ENCODE measurements at places on chromosomes 11 and 22. TPM values are rescaled to one million over a fixed set of nuclear protein-coding genes. Genes with fewer than 3 reads are reported as not detected.
A peak's percentile ranks its signal among the peaks of the same experiment; 100 is the strongest.

- H3K4me1 ChIP-seq, result peaks cover 21% of the 10 kb centered on the region
- H3K4me3 ChIP-seq, result no peak overlapping the region
- no peak for DNase-seq
- no peaks in the 10 kb centered on the region for H3K27me3 ChIP-seq
- H3K27ac ChIP-seq, result no peak overlapping the region
- no peaks in the 10 kb centered on the region for H3K36me3 ChIP-seq
Measured at GRCh38 chr11:93492464-93493251, 50.5 kb downstream of the SMCO4 start.

GRCh38 chr11:6405846-6406245 is 13.0 kb downstream of the APBB1 start:
- H3K36me3 ChIP-seq, result no peaks in the 10 kb centered on the region
- H3K27me3 ChIP-seq, result peaks cover 18% of the 10 kb centered on the region
- DNase-seq, result no peak
- no peak overlapping the region for H3K4me3 ChIP-seq
- H3K4me1 ChIP-seq, result no peaks in the 10 kb centered on the region
- H3K27ac ChIP-seq, result no peak overlapping the region

DNA sequence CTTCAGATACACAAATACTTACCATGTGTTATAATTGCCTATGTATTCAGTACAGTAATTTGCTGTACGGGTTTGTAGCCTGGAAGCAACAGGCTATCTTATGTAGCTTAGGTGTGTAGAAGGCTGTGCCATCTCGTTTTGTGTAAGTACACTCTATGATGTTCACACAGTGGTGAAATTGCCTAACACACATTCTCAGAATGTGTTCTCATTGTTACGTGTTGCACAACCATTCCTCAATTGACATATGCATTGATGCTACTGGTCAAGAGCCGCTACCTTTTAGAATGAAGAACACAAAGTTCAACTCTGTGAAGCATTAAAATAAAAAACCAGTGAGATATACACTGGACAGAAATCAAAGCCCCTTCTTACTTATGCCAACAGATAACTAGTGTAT is 26.7 kb downstream of the SVIP start:
- DNase-seq, result no peak
- H3K4me1 ChIP-seq, result peaks cover 8% of the 10 kb centered on the region
- H3K27ac ChIP-seq, result no peak overlapping the region
- no peaks in the 10 kb centered on the region for H3K27me3 ChIP-seq

GRCh38 chr11:44564670-44565210 is 723 bp upstream of the CD82 start:
- peak overlapping the region; percentile 69 for H3K27ac ChIP-seq
- peak; percentile 51 for DNase-seq
- H3K36me3 ChIP-seq, result peaks cover 24% of the 10 kb centered on the region
- peak overlapping the region; percentile 83 for H3K4me3 ChIP-seq
- no peaks in the 10 kb centered on the region for H3K27me3 ChIP-seq

DNA sequence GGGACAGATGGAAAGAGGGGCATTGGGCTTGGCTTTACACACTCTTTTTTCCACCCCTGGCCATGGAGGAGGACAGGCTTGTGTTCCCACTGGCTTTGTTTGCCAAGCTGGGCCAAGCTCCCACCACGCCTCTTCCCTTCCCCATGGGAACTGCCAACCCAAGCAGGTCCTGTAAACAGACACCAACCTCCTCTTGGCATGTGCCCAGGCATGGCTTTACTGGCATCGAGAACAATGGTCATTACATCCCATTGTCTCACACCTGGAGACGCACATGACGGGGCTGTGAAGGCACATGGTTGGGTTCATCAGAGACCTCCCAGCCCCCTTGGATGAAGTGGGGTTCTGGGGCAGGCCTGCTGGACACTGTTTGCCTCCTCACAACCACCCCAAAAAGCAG is 11.7 kb downstream of the SEC14L3 start:
- peak; percentile 20 for DNase-seq
- peaks cover 66% of the 10 kb centered on the region for H3K27me3 ChIP-seq
- H3K36me3 ChIP-seq, result no peaks in the 10 kb centered on the region
- H3K4me1 ChIP-seq, result no peaks in the 10 kb centered on the region

GRCh38 chr11:5257296-5257695 is 2.7 kb upstream of the HBG2 start:
- peaks cover 12% of the 10 kb centered on the region for H3K27me3 ChIP-seq
- H3K27ac ChIP-seq, result no peak overlapping the region
- no peak overlapping the region for H3K4me3 ChIP-seq
- no peak for DNase-seq

DNA sequence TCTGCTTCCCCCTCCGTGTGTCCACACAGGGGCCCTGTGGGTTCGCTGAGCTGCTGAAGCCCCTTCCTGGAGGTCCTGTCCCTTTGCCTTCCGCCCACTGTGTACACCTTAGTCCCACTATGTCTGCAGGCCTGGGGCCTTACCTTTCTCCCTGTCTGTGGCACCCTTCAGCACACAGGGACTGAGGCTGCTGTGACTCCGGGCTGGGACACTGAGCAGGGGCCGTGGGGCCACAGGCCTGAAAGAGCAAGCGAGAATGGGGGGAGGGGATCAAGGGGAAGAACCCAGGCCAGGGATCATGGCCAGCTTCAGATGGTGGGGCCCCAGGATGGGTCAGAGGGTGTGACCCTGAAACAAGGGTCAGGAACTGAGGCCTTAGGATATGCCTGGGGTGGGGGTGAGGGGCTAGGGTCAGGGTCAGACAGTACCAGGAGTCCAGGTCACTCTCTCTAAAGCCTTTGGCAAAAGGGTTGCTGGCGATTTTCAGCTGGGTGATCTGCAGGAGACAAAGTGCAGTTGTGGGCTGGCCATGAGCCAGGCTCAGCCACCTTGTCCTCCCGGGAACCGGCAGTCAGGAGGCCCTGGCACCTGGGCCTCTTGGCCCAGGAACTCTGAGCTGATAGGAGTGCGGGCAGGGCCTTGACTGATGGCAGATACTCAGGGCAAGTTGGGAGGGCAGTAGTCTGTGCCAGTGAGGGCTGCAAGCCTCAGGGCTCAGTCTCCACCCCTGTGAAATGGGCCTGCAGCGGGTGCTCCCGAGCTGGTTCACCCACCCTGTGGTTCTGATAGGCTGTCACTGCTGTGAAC is 2.6 kb upstream of the NUDT8 start:
- no peak for DNase-seq
- H3K4me1 ChIP-seq, result no peaks in the 10 kb centered on the region
- H3K36me3 ChIP-seq, result peaks cover 11% of the 10 kb centered on the region
- H3K4me3 ChIP-seq, result peak overlapping the region; percentile 1
- H3K27ac ChIP-seq, result no peak overlapping the region
- no peaks in the 10 kb centered on the region for H3K27me3 ChIP-seq

DNA sequence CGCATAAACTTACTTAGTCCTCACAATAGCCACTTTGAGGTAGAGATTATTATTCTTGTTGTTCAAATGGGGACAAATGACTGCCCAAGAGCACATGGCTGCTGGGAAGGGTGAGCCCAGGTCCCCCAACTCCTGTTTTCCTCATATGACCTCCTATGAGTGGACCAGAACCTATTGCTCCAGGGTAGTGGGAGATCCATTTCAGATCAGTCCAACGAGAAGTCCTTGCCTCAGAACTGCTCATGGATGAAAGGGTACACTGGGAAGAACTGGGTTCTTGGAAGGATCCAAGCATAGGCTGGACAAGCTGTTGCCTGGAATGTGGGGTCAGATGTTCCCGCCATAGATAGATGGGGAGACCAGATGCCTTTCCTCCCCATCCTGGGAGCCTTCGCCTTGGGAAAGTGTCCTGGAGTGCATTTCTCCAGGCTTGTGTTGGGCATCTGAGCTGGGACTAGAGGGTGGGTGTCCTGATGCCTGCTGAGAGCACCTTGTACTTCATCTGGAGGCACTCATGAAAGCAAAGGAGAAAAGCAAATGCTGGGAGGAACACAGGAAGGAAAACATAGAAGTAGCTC is 146.3 kb upstream of the B3GAT1 start:
- no peak overlapping the region for H3K4me3 ChIP-seq
- H3K27ac ChIP-seq, result no peak overlapping the region
- H3K27me3 ChIP-seq, result peaks cover 12% of the 10 kb centered on the region
- H3K36me3 ChIP-seq, result no peaks in the 10 kb centered on the region
- H3K4me1 ChIP-seq, result no peaks in the 10 kb centered on the region

DNA sequence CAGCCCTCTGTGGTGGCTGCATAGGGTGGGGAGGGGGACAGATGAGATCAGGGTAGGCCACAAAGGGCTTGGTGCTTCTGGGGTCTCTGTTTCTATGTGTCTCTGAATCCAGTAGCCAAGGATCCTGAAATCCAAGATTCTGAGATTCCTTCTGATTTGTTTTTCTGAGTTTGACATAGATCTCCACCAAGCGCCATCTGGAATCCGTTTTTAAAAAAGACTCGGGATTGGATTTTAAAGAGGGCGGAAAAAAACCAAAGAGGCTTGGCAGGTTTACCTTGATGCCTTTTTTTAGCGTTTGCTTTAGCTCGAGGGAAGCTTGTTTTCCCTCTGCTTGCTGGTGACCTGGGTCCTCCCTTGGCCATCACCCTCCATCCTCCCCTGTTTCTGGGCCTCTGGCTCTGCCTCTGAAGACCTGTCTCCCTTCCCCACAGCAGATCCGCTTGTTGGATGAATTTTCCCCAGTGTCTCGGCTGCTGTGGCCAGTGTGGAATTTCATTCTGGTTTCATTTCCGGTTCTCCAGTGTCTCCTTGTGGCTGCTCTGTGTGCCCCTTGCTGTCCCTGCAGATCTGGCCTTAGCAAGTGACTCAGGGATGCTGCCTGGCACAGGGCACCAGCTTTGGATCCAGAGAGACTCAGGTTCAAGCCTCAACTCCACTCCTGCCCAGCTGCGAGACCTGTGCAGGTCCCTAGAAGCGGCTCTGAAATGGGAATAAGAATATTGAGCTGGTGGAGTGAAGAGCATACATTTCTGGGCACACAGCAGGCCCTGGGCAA is 15.1 kb downstream of the SYNGR1 start:
- peaks cover 16% of the 10 kb centered on the region for H3K27me3 ChIP-seq
- no peak for DNase-seq
- peaks cover 9% of the 10 kb centered on the region for H3K4me1 ChIP-seq
- peaks cover 6% of the 10 kb centered on the region for H3K36me3 ChIP-seq

Gene WNT11
- total RNA-seq, result not detected

Gene OR2AT4
- total RNA-seq, result not detected

Gene CSF2RB
- not detected for total RNA-seq

Gene FAM180B
- not detected for total RNA-seq

Gene CD3E
- total RNA-seq, result not detected

Gene PPM1F
- 19.8 TPM for total RNA-seq

Gene AP5B1
- 21.9 TPM for total RNA-seq

Measured in Calu3 (cell line).